Mucosa of descending colon (tissue), 3 donors: ENCODE measurements at places on chromosomes 16 and 17. TPM values are rescaled to one million over a fixed set of nuclear protein-coding genes. Genes with fewer than 3 reads are reported as not detected.
A peak's percentile ranks its signal among the peaks of the same experiment; 100 is the strongest.

The KIAA0513 gene
- total RNA-seq = 36.5 TPM

GRCh38 chr17:2259769-2260536, 43.6 kb downstream of the SMG6 start:
- DNase-seq = no peak

GRCh38 chr17:38418062-38418692, 10.1 kb upstream of the ARHGAP23 start:
- DNase-seq = no peak

DNA sequence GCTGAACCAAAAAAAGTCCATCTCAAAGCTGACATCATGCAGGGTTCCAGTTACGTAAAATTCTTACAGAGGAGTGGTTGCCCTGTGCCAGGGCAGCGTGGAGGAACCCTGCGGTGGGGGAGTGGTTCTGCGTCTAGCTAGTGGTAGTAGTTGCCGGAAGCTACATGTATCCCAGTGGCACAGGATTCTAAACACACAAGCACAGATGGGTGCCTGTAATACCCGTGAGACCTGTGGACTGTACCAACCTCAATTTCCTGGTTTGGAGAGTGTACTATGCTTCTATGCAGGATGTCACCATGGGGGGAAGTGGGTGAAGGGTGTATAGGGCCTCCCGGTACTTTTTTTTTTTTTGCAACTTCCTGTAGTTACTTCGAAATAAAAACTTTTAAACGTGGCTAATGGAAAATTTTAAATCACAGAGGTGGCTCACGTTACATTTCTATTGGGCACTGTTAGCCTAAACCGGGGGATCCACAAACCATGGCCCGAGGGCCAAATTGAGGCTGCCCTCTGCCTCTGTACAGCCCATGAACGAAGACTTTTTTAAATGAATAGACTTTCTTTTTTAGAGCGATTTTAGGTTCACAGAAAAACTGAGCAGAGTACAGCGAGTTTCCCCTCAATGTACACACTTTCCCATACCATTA, 38.5 kb downstream of the TBC1D16 start:
- DNase-seq = peak; percentile 80
